Stimulated activated CD4-positive, alpha-beta T cell treated with anti-CD3 and anti-CD28 coated beads, Interleukin-1b, Interleukin-23, amount 100 ng/mL, for 1 hour (primary cell): ENCODE measurements at places on chromosomes 7 and 10.
A peak's percentile ranks its signal among the peaks of the same experiment; 100 is the strongest.

GRCh38 chr10:72259491-72260238 is 14.1 kb upstream of the DDIT4 start:
- no peak for DNase-seq

GRCh38 chr10:32056136-32057035 is at the start of gene KIF5B:
KIF5B (minus strand) TSS chr10:32056425; CDS start chr10:32055973, 452 bp downstream.
- DNase-seq: peak; percentile 70

- DNase-seq: no peak
Observed at GRCh38 chr10:56823849-56824248, 462.8 kb upstream of the ZWINT start.

- DNase-seq: no peak
Observed at GRCh38 chr10:287026-287709, 151.9 kb downstream of the ZMYND11 start.
